ENCODE measurements at places on chromosomes 3 and 15.

DNA sequence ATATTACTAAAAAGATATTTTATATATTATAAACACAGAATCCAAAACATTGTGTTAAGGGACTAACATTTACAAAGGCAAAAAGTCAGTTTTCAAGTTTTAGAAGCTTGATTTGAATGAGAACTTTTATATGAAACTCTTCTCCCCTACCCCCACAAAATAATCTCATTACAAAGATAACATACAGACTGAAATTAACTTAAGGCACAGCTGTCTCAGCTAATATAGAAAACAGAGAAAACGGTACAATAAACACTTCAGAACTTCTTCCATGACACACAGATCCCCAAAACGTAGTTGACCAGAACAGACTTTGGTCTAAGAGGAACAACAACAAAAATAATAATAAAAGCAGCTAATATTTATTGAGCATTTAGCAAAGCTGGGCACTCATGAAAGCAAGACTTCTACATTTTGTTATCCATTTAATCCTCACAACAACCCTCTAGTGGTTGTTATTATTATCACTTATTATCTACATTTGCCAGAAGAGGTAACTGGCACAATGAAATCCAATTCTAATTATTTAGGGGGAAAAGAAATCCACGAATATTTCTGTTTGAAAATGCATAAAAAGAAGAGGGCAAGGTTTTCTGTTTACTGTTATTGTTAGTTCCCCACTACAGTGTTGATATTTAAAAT lies 68.1 kb downstream of the PFN2 start:
- no peak for DNase-seq

DNA sequence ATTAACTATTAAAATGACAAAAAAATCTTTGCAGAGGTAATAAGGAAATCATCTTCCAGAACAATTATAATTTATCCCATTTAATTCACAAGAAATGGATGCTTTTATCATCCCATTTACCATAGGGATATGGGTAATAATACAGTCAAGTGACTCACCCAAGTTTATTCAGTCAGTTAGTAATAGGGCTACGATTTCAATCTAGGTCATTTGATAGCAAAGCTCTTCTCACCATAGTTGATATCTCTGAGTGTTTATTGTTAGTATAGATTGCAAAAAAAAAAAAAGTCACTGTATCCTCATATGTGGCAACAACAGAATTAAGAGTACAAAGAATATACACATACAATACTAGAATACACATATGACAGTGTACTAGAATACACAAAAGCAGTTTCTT lies 797.1 kb downstream of the ROBO1 start:
- DNase-seq, result no peak

GRCh38 chr3:88013592-88013991 lies 45.2 kb downstream of the CGGBP1 start:
- DNase-seq, result no peak

DNA sequence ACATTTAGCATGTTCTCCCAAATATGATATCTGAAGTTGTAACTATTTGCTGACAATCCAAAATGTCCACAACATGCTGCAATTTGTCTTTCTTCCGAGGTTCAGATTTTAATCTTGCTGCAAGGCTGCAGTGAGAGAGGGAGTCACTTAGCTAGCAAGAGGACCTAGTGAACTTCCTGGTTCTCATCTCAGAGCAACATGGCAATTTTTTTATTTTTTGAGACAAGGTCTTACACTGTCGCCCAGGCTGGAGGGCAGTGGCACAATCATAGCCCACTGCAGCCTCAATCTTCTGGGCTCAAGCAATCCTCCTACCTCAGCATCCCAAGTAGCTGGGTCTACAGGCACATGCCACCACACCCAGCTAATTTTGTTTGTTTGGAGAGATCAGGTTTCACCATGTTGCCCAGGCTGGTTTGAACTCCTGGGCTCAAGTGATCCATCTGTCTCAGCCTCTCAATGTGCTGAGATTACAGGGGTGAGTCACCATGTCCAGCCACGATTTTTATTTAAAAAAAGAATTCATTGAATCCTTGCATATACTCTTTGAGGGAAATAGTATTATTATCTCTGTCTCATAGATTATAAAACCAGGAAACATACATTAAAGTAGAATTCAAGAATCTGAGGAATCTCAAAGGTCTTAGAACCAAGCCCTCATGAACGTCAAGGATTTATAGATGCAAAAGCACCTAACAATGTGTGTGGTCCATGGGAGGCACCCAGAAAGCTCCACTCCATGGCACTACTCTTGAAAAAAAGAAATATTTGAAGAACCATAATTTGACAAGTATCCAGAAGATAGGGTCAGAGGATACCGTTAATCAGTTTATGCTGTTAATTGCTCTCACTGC lies 9.1 kb downstream of the HDC start:
- DNase-seq, result no peak

GRCh38 chr15:77144492-77145070 lies 73.7 kb upstream of the TSPAN3 start:
- DNase-seq, result no peak

- no peak for DNase-seq
These were observed 95.0 kb downstream of the ATG7 start for GRCh38 chr3:11367143-11367693.

- DNase-seq, result no peak
These were observed 71.9 kb downstream of the NR2F2 start for GRCh38 chr15:96402403-96402802.

DNA sequence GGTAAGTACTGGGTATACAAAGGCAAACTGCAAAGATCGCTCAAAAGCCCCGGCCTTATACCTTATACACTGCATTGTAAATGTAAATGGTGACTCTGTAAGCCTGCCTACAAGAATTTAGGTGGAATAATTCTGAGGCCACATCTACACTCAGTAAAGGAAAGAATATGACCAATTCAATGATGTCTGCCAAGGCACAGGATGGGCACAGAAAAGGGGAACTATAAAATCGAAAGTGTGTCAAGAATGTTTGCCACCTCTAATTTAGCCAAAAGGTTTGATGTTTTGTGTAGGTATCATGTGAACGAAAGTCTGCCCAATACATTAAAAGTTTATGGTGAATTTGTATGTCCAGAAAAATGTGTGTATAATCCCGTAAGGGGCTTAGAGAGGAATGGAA lies 96.1 kb downstream of the FOXP1 start:
- DNase-seq, result no peak

DNA sequence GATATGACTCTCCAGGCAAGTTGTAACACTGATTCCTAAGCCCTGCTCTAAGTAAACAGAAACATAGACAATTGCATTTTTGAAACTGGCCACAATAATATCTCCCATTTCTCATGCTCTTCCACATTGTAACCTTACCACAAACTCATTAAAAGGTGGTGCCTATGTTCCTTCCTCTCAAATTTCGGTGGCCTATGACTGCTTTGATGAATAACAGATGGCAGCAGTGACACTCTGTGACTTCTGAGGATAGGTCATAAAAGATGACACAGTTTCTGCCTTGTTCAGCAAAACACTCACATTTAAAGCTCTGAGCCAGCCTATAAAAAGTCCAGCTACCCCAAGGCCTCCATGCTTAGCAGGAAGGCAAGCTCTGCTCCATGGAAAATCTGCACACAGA lies 195.2 kb downstream of the EFHB start:
- DNase-seq, result no peak

DNA sequence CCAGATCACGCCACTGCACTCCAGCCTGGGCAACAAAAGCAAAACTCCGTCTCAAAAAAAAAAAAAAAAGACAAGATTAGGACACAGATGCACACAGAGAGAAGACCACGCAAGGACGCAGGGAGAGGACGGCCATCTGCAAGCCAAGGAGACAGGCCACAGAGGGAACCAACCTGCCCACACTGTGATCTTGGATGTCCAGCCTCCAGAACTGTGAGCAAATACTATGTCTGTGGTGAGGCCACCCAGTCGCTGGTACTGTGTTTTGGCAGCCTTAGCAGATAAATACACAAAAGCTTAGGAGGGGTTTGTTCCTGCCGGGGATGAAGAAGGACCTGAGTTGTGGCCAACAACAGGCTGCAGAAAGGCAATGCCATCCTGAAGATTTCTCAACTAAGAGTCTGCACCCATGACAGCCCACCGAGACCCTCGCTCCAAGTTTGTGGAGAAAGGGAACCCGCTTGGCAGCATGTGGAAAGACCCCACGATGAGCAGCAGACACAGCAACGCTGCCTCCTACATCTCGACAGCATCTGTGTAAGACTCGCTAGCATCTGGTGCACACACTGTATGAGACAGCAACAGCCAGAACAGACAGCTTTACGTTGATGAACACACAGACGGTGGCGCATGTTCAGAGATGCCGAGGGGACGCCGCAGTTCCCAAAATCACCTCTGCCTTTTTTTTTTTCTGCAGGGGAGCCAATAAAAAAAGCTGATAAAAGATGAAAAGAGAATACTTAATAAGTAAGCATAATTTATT lies 13.7 kb downstream of the CYFIP1 start:
- no peak for DNase-seq

DNA sequence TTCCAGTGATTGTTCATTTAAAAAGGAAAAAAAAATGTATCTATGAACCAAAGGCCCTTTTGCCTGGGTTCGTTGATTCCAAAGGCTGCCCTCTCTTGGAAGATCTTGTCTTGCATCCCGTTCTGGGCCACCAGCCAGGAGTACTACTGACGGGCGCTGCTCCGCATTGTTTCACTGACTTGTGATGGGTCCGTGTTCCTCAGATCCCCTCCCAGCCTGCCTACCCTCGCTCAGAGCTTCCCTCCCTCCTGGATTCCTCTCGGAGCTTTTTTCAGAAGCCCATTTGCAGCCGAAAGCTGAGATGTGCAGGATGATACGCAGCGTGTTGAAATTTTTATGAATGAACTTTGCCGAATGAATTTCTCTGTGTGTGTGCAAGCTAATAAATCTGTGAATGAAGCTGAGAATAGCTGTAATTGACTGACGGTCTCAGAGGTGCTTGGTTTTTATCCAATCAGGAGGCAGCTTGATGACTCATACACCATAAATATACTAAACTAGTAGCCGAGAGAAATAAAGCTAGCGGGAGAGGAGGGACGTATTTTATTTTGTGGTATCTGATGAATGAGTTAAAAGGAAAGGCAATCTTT lies at the start of gene SHC4:
SHC4 (minus strand) TSS at position 396 of the 590 bp plus-strand sequence. CDS start 904 bp downstream, outside the sequence.
- DNase-seq, result no peak

- DNase-seq, result no peak
These were observed 702.2 kb downstream of the NLGN1 start for GRCh38 chr3:174099724-174100123.

GRCh38 chr15:33068511-33068990 lies 126.0 kb downstream of the FMN1 start:
- DNase-seq, result no peak

DNA sequence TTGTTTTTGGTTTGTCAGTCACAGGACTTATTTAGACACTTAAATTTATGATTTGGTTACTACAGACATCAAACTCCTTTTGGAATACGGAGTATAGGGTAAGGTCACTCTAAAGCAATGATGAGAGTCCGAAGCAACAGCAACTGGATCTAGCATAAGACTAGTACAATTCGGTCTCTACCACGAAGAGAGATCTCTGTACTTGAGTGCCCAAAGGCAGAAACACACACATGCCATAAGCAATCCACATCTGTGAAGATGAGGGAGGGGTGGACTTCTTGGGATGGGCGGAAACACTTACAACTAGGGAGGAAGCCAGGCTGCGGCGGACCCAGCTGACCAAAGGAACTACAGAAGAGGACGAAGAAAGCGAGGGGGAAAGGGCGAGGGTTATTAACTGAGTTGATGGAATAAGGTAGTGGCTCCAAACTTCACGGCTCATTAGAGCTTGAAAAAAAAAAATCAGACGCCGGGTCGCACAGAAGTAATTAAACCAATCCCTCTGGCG lies 595 bp downstream of the DPH6 start:
- DNase-seq, result peak; percentile 29

GRCh38 chr15:66933932-66934867 lies 131.2 kb upstream of the SMAD3 start:
- DNase-seq, result no peak

- no peak for DNase-seq
These were observed 137.2 kb upstream of the MITF start for GRCh38 chr3:69602112-69602511.

DNA sequence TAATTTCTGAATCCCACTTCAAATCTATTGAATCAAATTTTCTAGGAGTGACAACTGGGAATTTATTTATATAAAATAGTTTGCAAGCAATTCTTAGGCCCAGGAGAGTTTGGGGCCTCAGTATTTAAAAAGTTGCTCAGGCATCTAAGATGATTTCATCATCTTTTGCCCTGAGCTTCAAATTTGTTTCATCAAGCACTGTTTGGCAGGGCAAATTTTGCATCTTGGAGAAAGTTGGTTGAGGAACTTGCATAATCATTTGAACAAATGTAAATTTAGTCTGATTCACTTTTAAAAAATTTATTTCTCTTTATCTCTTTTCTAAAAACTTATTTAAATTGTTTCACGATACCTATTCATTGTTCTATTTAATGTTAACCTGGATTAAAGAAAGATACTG lies 702.8 kb downstream of the SI start:
- no peak for DNase-seq

GRCh38 chr3:167835953-167836352 lies 100.4 kb downstream of the SERPINI1 start:
- DNase-seq, result no peak

- no peak for DNase-seq
These were observed 531.4 kb downstream of the FOXP1 start for GRCh38 chr3:71051893-71052687.

DNA sequence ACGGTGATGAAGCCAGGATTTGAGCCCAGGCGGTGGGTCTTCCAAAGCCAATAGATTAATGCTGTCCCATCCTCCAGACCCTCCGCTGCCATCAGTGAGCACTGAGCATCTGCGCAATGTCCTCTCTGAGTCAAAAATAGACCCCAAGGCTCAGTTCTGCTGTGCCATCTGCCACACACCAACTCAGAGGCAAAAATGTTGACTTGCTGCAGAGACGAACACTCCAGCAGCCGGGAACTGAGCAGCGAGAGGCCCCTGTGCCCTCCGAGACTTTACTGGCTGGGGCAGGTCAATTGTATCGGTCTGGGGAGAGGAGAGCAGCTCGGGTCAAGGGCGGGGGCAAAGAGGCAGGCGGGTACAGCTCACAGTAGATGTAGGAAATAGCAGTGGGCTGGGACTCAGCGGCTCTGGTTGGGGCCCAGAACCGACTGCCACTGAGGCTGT lies 41.5 kb upstream of the ATP2B2 start:
- no peak for DNase-seq

DNA sequence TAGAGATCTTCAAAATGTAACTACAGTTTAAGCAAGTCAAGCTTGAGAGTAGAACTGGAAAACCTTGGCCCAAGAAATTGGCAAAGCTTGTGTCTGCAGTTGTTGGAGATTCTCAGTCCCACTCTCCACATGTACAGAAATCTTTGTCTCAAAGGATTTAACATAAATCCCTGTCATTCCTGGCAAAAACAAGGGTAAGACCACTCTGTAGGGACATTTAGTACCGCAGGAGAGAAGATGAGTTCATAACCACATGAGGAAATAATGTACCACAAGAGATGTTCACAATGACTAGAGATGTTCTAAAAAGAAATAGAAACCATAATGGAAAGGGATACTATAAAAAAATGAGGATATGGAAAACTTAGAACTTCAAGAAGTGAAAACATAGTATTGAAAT lies 73.7 kb downstream of the RAB7A start:
- DNase-seq, result no peak

DNA sequence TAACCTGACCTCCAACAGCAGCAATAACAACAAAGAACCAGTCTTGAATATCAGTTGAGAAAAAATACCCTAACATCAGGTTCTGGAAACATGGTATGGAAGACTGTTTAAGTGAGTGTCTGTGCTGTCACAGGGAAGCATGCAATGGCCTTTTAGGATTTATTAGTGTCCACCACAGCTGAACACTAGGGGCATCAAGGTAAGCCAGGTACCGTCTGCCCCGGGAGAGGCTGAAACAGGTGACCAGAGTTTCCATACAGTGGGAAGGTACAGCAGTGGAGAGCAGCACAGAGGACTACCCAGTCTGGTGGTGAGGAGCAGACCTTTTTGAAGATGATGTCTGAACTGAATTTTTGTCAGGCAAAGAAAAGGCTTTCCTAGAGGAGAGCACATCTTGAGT lies 18.4 kb downstream of the ZDHHC23 start:
- DNase-seq, result no peak
